ENCODE measurements at places on chromosomes 2 and 18. TPM values are rescaled to one million over a fixed set of nuclear protein-coding genes. Genes with fewer than 3 reads are reported as not detected.

DNA sequence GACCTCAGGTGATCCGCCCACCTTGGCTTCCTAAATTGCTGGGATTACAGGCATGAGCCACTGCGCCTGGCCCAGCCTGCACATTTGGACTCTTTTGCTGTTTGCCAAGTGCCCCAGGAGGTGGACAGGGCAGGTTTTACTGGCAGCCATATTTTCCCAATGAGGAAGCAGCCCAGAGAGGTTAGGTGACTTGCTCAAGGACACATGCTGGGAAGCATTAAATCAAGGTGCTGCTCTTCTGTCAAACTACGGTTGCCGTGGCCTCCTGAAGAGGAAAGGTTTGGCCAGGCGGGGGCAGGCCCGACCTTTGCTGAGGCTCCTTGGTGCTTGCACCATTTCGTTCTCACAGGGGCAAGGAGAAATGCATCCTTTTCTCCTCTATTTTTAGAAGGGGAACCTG lies 44.0 kb downstream of the DNMT3A start:
- peaks cover 55% of the 10 kb centered on the region for H3K4me1 ChIP-seq
- peaks cover 44% of the 10 kb centered on the region for H3K36me3 ChIP-seq
- no peaks in the 10 kb centered on the region for H3K27me3 ChIP-seq
- no peak overlapping the region for H3K27ac ChIP-seq

DNA sequence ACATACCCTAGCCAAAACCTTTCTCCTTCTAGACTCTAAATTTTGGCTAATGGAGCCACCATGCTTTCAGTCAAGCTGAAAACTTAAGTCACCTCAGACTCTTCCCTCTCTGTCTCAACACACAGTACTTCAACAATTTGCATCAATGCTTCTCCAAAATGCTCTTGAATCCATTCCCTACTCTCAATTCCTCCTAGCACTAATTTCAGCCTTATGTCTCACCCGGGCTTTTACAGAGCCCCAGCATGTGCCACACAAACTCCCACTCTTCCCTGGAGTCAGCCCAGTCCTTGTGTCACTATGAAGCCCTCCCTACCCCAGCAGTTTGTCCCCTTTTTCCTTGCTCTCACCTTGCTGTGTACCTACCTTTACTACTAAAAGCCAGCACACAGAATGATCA lies 38.7 kb downstream of the AAK1 start:
- peak overlapping the region; percentile 18 for H3K27ac ChIP-seq
- H3K4me3 ChIP-seq: no peak overlapping the region
- H3K4me1 ChIP-seq: peaks cover 80% of the 10 kb centered on the region
- no peaks in the 10 kb centered on the region for H3K27me3 ChIP-seq

- H3K27me3 ChIP-seq: peaks cover 25% of the 10 kb centered on the region
- H3K4me3 ChIP-seq: no peak overlapping the region
- DNase-seq: no peak
- H3K27ac ChIP-seq: no peak overlapping the region
- no peaks in the 10 kb centered on the region for H3K4me1 ChIP-seq
These were observed 15.8 kb downstream of the M1AP start for GRCh38 chr2:74632209-74632938.

DNA sequence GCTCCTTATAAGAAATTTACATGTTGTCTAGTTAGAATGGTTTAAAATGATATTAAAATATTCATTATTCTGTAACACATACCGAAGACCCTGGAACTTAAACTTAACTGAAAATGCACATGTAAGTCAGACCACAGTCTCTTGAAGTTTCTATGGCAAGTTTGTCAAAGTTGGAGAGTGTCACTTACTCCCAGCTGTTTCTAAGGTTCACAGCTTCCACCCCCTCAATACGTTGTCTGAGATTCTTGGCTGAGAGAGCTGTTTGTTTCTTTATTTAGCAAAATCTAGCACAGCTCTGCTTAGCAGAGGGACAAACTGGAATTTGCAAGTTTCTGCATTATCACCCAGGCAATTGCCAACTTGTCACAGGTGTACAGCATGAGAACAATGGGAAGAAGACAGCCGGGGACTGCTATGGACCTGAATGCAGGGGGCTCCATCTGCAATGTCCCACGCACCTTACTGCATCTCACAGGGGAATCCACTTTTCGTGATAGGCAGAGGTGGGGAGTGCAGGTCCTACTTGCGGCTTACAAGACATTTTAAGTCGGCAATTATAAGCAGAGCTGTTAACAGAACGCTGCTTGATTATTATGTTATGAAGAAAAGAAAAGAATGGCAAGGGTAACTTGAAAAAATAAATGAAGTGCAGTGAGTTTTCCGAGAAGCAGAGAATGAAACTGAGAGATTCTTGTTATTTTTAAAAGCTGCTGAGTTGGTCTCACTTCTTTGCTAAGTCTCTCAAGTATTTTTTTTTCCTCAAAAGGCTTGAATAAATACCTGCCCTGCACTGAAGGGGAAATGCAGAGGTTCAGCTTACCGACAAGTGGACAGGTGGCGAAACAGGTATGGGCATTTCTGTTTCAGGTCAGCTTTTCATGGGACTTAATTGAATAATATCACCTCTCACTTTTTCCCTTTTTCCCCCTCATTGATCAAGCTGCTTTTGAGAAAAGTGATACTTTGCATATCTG lies 1072.1 kb upstream of the FANCL start:
- H3K4me1 ChIP-seq: peaks cover 5% of the 10 kb centered on the region
- H3K36me3 ChIP-seq: no peaks in the 10 kb centered on the region
- H3K27ac ChIP-seq: no peak overlapping the region
- H3K27me3 ChIP-seq: peaks cover 16% of the 10 kb centered on the region

DNA sequence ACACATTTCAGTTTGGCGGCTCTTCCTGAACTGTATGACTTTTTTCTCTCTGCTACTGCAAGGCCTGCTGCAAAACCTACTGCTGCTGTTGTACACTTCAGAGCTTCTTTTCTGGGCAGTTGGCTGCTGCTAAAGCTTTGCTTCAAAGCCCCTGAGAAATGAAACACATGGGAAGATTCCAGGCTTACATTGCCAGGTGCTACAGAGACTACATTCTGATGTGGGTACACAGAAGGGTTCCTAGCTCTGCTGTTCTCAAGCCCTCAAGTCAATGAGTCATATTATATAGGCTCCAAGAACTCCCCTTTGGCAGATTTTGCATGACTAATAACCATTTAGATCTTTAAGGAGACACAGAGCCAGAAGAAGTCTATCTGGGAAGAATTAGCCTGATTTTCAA lies 12.9 kb upstream of the PGAP1 start:
- H3K27ac ChIP-seq: no peak overlapping the region
- no peaks in the 10 kb centered on the region for H3K27me3 ChIP-seq
- DNase-seq: no peak
- H3K4me1 ChIP-seq: peaks cover 13% of the 10 kb centered on the region
- H3K36me3 ChIP-seq: peaks cover 3% of the 10 kb centered on the region

DNA sequence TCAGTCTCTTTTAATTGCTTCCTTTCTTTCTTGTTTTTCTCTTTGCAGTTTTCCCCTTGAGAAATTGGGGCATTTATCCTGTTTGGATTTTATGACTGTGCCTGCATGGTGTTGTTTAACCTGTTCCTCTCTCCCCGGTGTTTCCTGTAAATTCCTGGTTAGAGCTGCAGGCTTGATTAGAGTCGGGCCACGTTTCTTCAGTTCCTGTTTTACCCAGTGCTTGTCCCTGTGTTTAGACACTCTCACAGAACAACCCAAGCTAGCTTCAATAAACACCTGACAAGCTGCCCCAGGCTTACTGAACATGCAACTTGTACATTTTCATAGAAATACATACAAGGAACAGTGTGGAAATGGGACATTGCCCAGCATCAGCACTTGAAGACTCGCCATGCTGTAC lies 53.9 kb downstream of the NGEF start:
- H3K27me3 ChIP-seq: peaks cover 13% of the 10 kb centered on the region
- no peak for DNase-seq
- H3K36me3 ChIP-seq: no peaks in the 10 kb centered on the region
- H3K4me1 ChIP-seq: no peaks in the 10 kb centered on the region

DNA sequence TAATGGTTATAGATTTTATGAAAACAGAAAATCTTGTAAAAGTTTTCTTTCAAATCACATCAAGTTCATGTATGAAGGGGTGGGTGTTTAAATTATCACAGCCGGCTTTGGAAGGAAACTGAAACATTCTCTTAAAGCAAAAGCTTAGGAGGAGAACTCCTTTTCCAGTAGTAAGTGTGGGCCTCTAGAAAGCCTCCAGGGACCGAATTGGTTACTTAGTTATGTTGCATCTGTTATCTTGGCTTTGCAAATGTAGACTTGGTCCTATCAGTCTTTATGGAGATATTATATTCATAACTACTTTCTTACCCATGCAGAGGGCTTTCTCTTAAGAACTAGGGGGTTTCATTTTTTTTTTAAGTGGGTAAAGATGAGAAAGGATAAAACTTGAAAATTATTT lies 7.4 kb downstream of the NAB1 start:
- no peaks in the 10 kb centered on the region for H3K27me3 ChIP-seq
- peaks cover 16% of the 10 kb centered on the region for H3K36me3 ChIP-seq
- no peak overlapping the region for H3K4me3 ChIP-seq
- no peak for DNase-seq

The BOLL gene
- 0.51 TPM for total RNA-seq

DNA sequence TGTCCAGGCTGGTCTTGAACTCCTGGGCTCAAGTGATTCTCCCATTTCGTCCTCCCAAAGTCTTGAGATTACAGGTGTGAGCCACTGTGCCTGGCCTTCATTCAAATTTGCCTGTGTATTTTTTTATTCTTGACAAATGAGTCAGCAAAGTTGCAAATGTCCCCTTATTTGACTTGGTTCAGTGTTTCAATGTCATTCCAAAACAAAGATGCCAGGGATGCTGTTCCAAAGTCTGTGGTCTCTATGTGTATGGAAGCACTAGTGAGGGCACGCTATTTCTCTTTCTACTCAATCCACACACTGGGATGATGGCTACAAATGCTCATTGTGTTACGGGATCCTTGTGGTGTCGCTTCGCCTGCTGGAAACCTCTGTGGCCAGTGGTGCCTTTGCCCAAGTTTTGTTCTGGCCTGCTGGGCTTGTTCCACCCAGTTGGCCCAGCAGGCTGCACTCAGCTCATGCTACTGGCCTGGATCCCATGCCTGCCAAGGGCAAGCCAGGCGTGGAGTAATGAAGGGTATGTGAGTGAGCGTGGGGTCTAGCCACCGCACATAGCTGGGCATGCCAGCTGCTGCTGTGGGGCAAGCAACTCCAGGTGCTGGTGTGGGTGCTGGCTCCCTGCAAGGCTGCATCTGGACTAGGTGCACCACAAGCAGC lies 35.6 kb downstream of the FBXO48 start:
- H3K4me1 ChIP-seq: peaks cover 8% of the 10 kb centered on the region
- H3K27ac ChIP-seq: no peak overlapping the region
- no peak overlapping the region for H3K4me3 ChIP-seq
- peaks cover 1% of the 10 kb centered on the region for H3K36me3 ChIP-seq
- DNase-seq: no peak
- H3K27me3 ChIP-seq: peaks cover 7% of the 10 kb centered on the region

DNA sequence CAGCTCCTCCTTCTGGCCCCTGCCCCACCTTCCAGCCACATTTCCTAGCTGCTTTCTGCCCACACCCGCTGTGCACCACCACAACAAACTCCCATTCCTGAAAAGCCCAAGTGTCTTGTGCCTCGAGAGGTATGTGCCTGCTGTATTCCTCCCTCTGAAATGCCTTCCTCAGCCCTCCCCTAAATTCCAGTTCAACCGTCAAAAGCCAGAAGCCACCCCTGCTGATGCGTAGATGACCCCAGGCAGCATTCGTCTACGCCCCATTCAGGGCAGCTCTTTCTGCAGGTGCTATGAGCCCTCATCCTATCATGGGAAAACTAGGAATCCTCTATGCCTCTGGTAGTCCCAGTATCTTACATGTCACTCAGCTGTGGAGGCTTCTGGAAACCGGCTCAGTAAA lies 71.7 kb downstream of the DNMT3A start:
- peaks cover 56% of the 10 kb centered on the region for H3K36me3 ChIP-seq
- H3K4me3 ChIP-seq: no peak overlapping the region

- H3K27me3 ChIP-seq: peaks cover 3% of the 10 kb centered on the region
- no peak overlapping the region for H3K27ac ChIP-seq
- DNase-seq: peak; percentile 13
- no peak overlapping the region for H3K4me3 ChIP-seq
- no peaks in the 10 kb centered on the region for H3K36me3 ChIP-seq
- no peaks in the 10 kb centered on the region for H3K4me1 ChIP-seq
These were observed 78.8 kb upstream of the ATP8B1 start for GRCh38 chr18:57881818-57882413.

The DSEL gene
- 0.03 TPM for total RNA-seq

The WDR75 gene
- total RNA-seq: 112 TPM

- no peaks in the 10 kb centered on the region for H3K4me1 ChIP-seq
- no peaks in the 10 kb centered on the region for H3K36me3 ChIP-seq
These were observed 142.0 kb downstream of the LRATD1 start for GRCh38 chr2:14774436-14774968.

The INHA gene
- not detected for total RNA-seq

GRCh38 chr2:172430678-172431077 lies 3.3 kb downstream of the ITGA6 start:
- no peak for DNase-seq

The LYPD6B gene
- not detected for total RNA-seq

The MAB21L4 gene
- not detected for total RNA-seq

The EMILIN2 gene
- 28.0 TPM for total RNA-seq

The SCG2 gene
- not detected for total RNA-seq

DNA sequence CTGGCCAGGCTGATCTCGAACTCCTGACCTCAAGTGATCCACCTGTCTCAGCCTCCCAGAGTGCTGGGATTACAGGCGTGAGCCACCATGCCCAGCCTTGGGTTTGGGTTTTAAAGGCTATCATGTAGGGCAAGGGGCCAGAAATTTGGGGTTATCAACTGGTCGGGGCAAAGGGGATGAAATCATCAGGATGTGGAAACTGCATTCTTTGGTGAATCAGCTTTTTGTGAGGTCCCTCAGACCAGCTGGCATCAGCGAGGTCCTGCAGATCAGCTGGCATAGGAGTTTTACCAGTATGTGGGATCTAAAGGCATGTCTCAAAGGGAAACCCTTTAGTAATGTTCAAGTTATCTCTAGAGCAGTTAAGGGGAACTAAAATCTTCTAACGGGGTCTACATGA lies 6.4 kb upstream of the GEMIN6 start:
- DNase-seq: no peak
- peaks cover 14% of the 10 kb centered on the region for H3K27me3 ChIP-seq
- H3K4me1 ChIP-seq: no peaks in the 10 kb centered on the region
- no peaks in the 10 kb centered on the region for H3K36me3 ChIP-seq
- no peak overlapping the region for H3K27ac ChIP-seq
- H3K4me3 ChIP-seq: no peak overlapping the region

The CYP20A1 gene
- total RNA-seq: 23.1 TPM

- H3K27ac ChIP-seq: no peak overlapping the region
- no peaks in the 10 kb centered on the region for H3K27me3 ChIP-seq
- H3K36me3 ChIP-seq: no peaks in the 10 kb centered on the region
- H3K4me1 ChIP-seq: no peaks in the 10 kb centered on the region
- H3K4me3 ChIP-seq: no peak overlapping the region
These were observed 75.5 kb downstream of the GULP1 start for GRCh38 chr2:188367164-188367563.

The PROKR1 gene
- total RNA-seq: not detected

- H3K4me1 ChIP-seq: peaks cover 12% of the 10 kb centered on the region
- H3K36me3 ChIP-seq: peaks cover 12% of the 10 kb centered on the region
- no peak for DNase-seq
- no peak overlapping the region for H3K4me3 ChIP-seq
- H3K27me3 ChIP-seq: no peaks in the 10 kb centered on the region
These were observed 110.9 kb downstream of the MIB1 start for GRCh38 chr18:21851327-21851961.

The TMEM198 gene
- total RNA-seq: 3.3 TPM

- DNase-seq: peak; percentile 72
- peaks cover 16% of the 10 kb centered on the region for H3K4me1 ChIP-seq
- H3K27me3 ChIP-seq: peaks cover 65% of the 10 kb centered on the region
- no peak overlapping the region for H3K27ac ChIP-seq
- H3K36me3 ChIP-seq: peaks cover 12% of the 10 kb centered on the region
These were observed 1.9 kb downstream of the TLX2 start for GRCh38 chr2:74515981-74516633.

The ATP6V1B1 gene
- total RNA-seq: not detected

- peaks cover 25% of the 10 kb centered on the region for H3K4me1 ChIP-seq
- no peak overlapping the region for H3K4me3 ChIP-seq
- DNase-seq: no peak
These were observed 391.7 kb downstream of the TNS1 start for GRCh38 chr2:217611056-217611455.

The ANKRD30B gene
- not detected for total RNA-seq

The KRTCAP3 gene
- total RNA-seq: 3.5 TPM

Data from activated T-helper 1 cell treated with anti-CD3 and anti-CD28 coated beads, Interleukin-12 subunit alpha, Interleukin-12 subunit beta, Interleukin-2, Interleukin-4 antibody, amounts not matched to agents 30 ng/mL and 10 ng/mL and 1 ng/mL, durations not matched to agents 14 hours and 24 hours and 36 hours (primary cell).